ENCODE measurements at places on chromosomes 13 and 19.

DNA sequence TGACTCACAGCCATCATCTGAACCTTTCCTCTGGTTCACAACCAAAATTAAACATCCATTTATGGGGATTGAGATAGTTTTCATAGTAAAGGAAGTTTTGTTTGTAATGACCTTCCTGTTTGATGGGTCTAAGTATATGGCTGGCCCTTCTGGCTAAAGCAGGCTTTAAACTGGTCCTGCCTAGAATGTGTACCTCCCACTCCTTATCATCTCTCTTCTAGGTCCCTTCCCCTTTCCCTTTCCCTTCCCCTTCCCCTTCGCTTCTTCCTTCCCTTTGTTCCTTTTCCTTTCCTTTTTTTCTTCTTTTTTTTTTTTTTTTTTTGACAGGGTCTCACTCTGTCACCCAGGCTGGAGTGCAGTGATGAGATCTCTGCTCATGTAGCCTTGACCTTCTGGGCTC lies 35.6 kb downstream of the BBC3 start:
- no peak for DNase-seq

DNA sequence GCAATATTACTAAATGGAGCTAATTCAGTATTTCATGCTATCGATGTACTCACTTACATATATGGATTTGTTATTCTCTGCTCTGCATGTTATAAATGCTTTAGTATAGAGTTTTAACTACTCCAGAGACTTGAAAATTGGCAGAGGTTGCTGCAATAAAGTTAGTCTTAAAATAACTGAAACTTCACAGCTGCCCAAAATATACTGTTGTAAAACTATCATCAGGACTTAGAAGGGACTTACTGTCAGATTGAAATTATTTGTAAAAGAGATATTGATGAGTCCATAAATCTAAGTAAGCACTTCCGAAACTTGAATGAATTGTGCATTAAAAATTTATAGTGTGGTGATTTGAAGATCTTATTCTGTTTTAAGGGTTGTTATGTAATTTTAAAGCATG lies 1178.2 kb upstream of the PCDH20 start:
- DNase-seq: no peak

DNA sequence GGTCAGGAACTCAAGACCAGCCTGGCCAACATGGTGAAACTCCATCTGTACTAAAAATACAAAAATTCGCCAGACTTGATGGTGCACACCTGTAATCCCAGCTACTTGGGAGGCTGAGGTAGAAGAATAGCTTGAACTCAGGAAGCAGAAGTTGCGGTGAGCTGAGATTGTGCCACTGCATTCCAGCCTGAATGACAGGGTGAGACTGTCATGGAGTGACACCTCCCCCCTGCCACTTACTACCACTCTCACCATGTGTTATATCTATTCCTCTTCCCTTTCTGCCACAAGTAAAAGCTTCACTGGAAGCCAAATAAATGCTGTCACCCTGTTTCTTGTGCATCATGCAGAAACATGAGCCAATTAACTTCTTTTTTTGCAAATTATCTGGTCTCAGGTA lies 10.6 kb upstream of the CEACAM4 start:
- DNase-seq: no peak

- DNase-seq: no peak
Observed at GRCh38 chr19:1364070-1364704, 19.5 kb upstream of the NDUFS7 start.

GRCh38 chr13:40230833-40231266 lies 435.6 kb downstream of the FOXO1 start:
- DNase-seq: no peak

DNA sequence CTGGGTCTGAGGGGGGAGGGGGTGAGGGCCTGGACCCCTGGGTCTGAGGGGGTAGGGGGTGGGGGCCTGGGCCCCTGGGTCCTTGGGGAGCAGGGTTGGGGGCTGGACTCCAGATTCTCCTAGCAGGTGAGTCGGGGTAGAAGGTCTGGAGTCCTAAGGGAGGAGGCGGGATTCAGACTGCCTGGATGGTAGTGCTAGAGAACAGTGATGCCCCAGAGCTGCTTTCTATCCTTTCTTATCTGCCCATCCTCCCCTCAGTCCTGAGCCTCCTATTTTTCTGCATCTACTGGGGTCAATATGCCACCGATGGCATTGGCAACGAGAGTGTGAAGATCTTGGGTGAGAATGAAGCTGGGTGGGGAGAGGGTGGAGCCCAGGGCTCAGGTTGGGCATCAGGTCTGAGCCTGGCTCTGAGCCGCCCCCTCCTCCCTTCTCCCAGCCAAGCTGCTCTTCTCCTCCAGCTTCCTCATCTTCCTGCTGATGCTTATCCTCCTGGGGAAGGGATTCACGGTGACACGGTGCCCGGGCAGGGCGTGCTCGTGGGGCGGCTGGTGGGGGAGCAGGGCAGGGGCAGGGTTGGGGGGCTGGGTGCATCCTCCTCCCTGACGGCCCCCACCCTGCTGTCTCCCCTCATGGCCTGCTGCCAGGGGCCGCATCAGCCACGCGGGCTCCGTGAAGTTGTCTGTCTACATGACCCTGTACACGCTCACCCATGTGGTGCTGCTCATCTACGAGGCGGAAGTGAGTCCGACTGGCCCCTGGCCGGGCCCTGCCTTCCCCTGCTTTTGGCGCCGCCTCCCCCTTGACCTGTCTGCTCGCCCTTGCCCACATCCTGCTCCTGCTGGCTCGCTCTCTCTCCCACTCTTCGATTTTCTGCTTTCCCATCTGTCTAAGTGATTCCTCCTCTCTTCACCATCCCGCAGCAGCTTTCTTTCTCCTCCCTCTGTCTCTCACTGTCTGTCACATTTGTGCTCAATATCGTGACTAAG lies 3.4 kb downstream of the TMEM145 start:
- no peak for DNase-seq

DNA sequence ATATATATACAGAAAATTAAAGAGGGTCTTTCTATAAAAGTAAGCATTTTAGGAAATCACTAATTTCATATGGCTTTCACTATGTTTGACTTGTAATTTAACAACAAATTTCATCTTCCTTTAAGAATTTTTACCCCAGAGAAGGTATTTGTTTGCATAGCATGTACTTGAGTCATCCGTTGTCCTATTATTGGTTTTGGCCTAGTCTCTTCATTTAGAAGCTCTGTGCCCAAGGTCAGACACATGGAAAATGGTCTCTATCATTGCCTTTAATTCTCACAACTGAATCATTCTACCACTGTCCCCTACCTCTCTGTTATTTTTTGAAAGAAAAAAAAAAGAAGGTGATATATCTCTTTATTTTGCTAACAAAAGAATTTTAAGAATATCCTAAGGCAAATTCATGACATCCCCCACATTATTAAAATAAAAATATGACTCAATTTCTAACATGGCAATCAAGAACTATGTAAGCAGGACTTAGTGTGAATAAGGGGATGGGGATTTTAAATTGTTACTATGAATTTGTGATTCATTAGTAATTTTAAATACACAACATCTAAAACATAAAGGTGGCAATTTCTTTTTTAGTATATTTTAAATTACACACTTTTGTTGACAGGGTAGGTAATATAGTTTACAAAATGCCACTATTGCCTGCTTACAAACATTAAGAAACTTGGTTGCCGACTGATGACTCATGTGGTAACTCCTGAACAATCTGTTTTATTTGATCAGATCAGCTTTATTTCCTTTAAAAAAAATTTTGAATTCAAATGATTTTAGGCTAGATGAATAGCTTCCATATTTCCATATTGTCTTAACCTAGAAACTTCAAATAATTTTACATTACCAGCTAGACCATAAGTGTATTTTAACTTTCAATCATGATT lies 13.9 kb downstream of the SLITRK5 start:
- DNase-seq: no peak

GRCh38 chr13:109691689-109692088 lies 94.7 kb downstream of the IRS2 start:
- no peak for DNase-seq

- peak; percentile 4 for DNase-seq
Observed at GRCh38 chr19:49490287-49491029, 3.0 kb downstream of the RPL13A start.

GRCh38 chr13:43057653-43058317 lies 34.4 kb downstream of the DNAJC15 start:
- no peak for DNase-seq

DNA sequence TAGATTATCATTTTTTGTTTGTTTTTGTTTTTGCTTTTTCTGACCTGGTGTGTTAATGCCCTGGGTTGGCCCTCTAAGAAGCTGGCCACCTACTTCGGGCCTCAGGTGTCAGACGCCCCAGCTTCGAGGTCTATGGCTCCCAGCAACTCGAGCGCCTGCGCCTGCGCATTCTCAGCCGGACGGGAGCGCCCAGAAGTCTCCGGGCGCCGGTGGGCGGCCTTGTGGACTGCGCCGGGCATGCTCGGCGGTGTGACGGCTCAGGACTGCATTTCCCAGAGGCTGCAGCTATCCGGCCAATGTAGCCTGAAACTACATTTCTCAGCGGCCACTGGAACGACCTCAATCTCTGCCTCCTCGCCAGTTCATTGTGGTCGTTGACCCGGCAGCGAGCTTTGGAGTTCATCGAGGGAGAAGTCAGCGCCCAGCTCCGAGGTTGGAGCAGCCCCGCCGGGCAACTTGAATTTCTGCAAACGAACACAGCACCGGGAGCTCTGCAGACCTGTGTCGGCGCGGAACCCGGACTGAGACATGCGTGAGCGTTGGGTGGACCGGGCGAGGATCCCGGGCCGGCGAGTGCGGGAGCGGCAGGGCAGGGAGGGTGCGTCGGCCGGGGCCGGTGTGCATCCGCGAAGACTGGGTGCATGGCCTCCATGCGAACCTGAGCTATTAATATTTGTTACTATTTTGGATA lies at the start of gene ZNF30:
TSS of gene ZNF30 (plus strand) at position 219 of the 691 bp plus-strand sequence. CDS start 3,045 bp downstream, outside the sequence.
- no peak for DNase-seq

- DNase-seq: no peak
Observed at GRCh38 chr13:43150369-43151207, 127.2 kb downstream of the DNAJC15 start.

DNA sequence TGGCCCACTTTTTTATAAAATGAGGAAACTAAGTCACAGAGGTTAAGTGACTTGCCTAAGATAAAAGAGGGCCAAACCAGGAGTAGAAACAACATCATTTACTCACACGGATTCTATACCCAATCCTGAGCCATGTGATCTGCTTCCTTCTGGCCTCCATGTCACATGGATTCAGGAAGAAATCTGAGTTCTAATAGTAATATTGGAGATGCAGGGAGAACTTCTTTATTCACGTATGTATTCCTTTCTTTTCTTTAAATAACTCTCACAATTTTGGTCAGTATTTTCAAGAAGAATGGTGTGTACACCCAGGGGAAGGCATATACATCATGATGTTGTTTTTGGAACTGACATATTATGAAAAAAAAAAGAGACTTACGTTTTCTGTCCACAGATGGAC lies 1.8 kb downstream of the POSTN start:
- no peak for DNase-seq

- DNase-seq: no peak
Observed at GRCh38 chr13:51067210-51067701, 43.8 kb downstream of the C13orf42 start.

GRCh38 chr19:21143854-21144253 lies 2.0 kb downstream of the ZNF431 start:
- DNase-seq: no peak

DNA sequence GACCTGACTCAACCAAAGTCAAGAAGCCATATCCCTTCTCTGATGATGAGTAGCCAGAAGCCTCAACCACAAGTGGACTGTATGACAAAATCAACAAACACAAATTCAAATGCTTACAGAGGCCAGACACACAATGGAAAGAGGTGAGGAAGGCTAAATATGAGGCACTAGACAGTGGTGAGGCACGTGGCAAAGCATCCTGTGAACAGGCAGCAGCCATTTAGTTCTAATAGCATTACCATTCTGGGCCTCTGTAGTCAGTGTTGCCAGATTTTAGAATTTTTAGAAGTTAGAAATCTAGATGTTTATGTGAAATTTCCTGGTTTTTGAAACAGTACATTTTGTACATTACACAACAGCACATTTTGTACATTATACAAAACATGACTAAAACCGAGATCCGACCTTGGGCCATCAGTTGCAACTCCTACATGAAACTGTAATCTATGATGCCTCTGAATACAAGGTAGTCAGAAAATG lies 403.3 kb downstream of the COG6 start:
- no peak for DNase-seq

DNA sequence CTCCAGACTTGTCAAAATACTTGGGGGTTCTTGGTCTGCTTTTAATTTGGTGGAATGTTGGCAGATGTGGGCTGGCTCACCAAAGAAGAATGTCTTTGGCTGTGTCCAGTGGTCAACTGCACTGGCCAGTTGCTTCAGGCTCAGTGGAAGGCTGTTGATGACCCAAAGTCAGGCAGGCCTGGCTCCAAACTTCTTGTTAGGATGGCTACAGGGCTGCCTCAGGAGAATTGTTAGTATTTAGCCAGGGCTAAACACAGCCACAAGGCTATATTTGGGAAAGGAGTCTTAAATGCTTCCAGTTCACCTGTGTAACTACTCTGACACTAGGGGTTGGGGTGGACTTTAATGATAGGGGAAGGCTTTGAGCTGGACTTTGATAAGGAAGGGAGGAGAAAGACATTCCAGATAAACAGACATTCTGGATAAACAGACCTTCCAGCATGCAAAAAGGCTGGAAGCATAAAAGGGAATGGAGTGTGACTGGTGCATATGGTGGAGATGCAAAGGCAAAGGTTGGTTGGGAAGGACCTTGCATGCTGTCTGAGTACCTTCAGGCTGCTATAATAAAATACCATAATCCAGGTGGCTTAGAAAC lies 116.8 kb downstream of the FOXO1 start:
- no peak for DNase-seq

DNA sequence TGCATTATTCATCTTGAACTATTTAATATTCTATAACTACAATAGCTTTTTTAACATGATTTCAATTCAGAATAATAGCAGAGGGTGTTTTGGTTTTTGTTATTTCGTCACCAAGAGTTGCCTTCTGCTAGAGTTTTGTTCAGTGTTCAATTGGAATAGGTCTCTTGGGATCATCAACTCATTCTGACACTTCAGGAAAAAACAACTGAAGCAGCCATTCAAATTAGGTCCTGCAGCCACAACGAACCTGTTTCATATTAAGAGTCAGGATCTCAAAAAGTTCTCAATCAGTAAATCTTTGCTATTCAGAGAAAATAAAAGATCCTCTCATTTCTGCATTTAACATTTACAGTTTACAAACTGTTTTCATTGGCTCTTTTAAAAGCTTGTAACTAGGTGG lies 2.4 kb upstream of the CHAMP1 start:
- no peak for DNase-seq

GRCh38 chr19:6069268-6069791 lies 41.0 kb downstream of the RFX2 start:
- no peak for DNase-seq
